ENCODE measurements at places on chromosomes 2 and 18. TPM values are rescaled to one million over a fixed set of nuclear protein-coding genes. Genes with fewer than 3 reads are reported as not detected.

The LRRC30 gene
- total RNA-seq: not detected

The BCL2 gene
- 17.7 TPM for total RNA-seq

The CCL20 gene
- not detected for total RNA-seq

The DPYSL5 gene
- total RNA-seq: 151 TPM

The MLPH gene
- total RNA-seq: 0.98 TPM

The SNED1 gene
- 3.2 TPM for total RNA-seq

The ANKRD53 gene
- total RNA-seq: 2.7 TPM

The SP140 gene
- 0.49 TPM for total RNA-seq

The ACADL gene
- 4.7 TPM for total RNA-seq

The PDE1A gene
- total RNA-seq: 41.8 TPM
